ENCODE measurements at places on chromosomes 2 and 18. TPM values are rescaled to one million over a fixed set of nuclear protein-coding genes. Genes with fewer than 3 reads are reported as not detected.

The VSNL1 gene
- total RNA-seq: 8.7 TPM

The GALNT3 gene
- 78.2 TPM for total RNA-seq

The LRATD1 gene
- total RNA-seq: 16.6 TPM

The RNF181 gene
- total RNA-seq: 249 TPM

The UGT1A6 gene
- total RNA-seq: 23.2 TPM

The SLC14A1 gene
- total RNA-seq: not detected

The POTEI gene
- not detected for total RNA-seq

The FKBP7 gene
- total RNA-seq: 0.43 TPM

The GPR39 gene
- total RNA-seq: 7.2 TPM

The CDH19 gene
- total RNA-seq: under 0.01 TPM

The SLC5A6 gene
- 34.7 TPM for total RNA-seq

The SCG2 gene
- 0.24 TPM for total RNA-seq

The C2orf78 gene
- not detected for total RNA-seq

The NETO1 gene
- not detected for total RNA-seq

The RGPD4 gene
- not detected for total RNA-seq

The C2orf15 gene
- total RNA-seq: not detected

The OTX1 gene
- total RNA-seq: 4.3 TPM

The CTDP1 gene
- total RNA-seq: 18.5 TPM

The NT5C1B gene
- not detected for total RNA-seq

The DGUOK gene
- total RNA-seq: 56.5 TPM

The PPM1B gene
- total RNA-seq: 17.8 TPM

The CNOT9 gene
- 56.7 TPM for total RNA-seq

The BMP10 gene
- not detected for total RNA-seq

The NAT8 gene
- not detected for total RNA-seq

The ERCC3 gene
- 33.3 TPM for total RNA-seq

The PREB gene
- 43.6 TPM for total RNA-seq

The IGFBP5 gene
- total RNA-seq: 3.4 TPM

The EVX2 gene
- not detected for total RNA-seq

The DTNA gene
- total RNA-seq: 2.1 TPM

The LYPD6B gene
- total RNA-seq: 4.6 TPM

The CLEC4F gene
- not detected for total RNA-seq

The ABCG5 gene
- not detected for total RNA-seq

The LBX2 gene
- 3.2 TPM for total RNA-seq

The POTEJ gene
- total RNA-seq: not detected

All from tracheal epithelial cell (primary cell).